Progenitor cell of endocrine pancreas (in vitro differentiated cells): ENCODE measurements at places on chromosomes 5 and 9. TPM values are rescaled to one million over a fixed set of nuclear protein-coding genes. Genes with fewer than 3 reads are reported as not detected.

LIFR gene
- total RNA-seq = 33.4 and 36.4 TPM in 2 replicates

PLPP7 gene
- total RNA-seq = 3.6 TPM in 2 replicates

P4HA2 gene
- total RNA-seq = 18.5 and 23.8 TPM in 2 replicates

REEP2 gene
- total RNA-seq = 20.0 and 22.1 TPM in 2 replicates

AK8 gene
- total RNA-seq = 1.1 and 1.9 TPM in 2 replicates

PKN3 gene
- 20.0 and 20.2 TPM in 2 replicates for total RNA-seq

PCDHA1 gene
- total RNA-seq = not detected in 2 replicates

SNCAIP gene
- 13.7 and 16.8 TPM in 2 replicates for total RNA-seq

TOR4A gene
- total RNA-seq = 8.0 and 8.5 TPM in 2 replicates

CDO1 gene
- 24.6 and 25.1 TPM in 2 replicates for total RNA-seq

HRCT1 gene
- not detected in 2 replicates for total RNA-seq

PLK2 gene
- 53.4 and 66.9 TPM in 2 replicates for total RNA-seq

SELENOP gene
- total RNA-seq = 85.3 and 86.3 TPM in 2 replicates

FGF18 gene
- 2.3 and 2.6 TPM in 2 replicates for total RNA-seq

C9orf153 gene
- total RNA-seq = 0.69 TPM in 1 of 2 replicates, not detected in the other

MTREX gene
- total RNA-seq = 75.5 and 79.5 TPM in 2 replicates

PCDHGA5 gene
- 0.69 and 0.71 TPM in 2 replicates for total RNA-seq

CNTLN gene
- total RNA-seq = 7.8 and 8.9 TPM in 2 replicates

ATP6V1G1 gene
- 121 and 123 TPM in 2 replicates for total RNA-seq

OR13F1 gene
- not detected in 2 replicates for total RNA-seq

LEAP2 gene
- total RNA-seq = 1.7 and 2.0 TPM in 2 replicates

NUTM2G gene
- not detected in 2 replicates for total RNA-seq

MUSK gene
- total RNA-seq = not detected in 2 replicates

THG1L gene
- total RNA-seq = 12.4 and 13.2 TPM in 2 replicates

PJA2 gene
- 62.0 and 63.4 TPM in 2 replicates for total RNA-seq

CDKN2A gene
- total RNA-seq = not detected in 2 replicates

WDR31 gene
- 5.1 and 5.7 TPM in 2 replicates for total RNA-seq

CTSL gene
- total RNA-seq = 38.6 and 47.5 TPM in 2 replicates

NME5 gene
- total RNA-seq = 9.9 and 11.0 TPM in 2 replicates

ABLIM3 gene
- 0.27 and 0.48 TPM in 2 replicates for total RNA-seq

GPR151 gene
- not detected in 2 replicates for total RNA-seq

OR1Q1 gene
- not detected in 2 replicates for total RNA-seq

DPYSL3 gene
- 56.0 and 60.4 TPM in 2 replicates for total RNA-seq

MORN5 gene
- total RNA-seq = 0.57 and 1.9 TPM in 2 replicates

BAAT gene
- 0.36 TPM in 1 of 2 replicates, not detected in the other for total RNA-seq

IL4 gene
- not detected in 2 replicates for total RNA-seq

CD180 gene
- not detected in 2 replicates for total RNA-seq

PCDHGA8 gene
- total RNA-seq = 1.5 and 1.9 TPM in 2 replicates

TMC1 gene
- total RNA-seq = not detected in 2 replicates

ALG2 gene
- 39.0 and 39.2 TPM in 2 replicates for total RNA-seq

PCDHGA3 gene
- total RNA-seq = 0.80 and 0.81 TPM in 2 replicates

HAPLN1 gene
- total RNA-seq = 0.89 and 2.9 TPM in 2 replicates

TRMT10B gene
- 12.1 and 13.6 TPM in 2 replicates for total RNA-seq

GPRIN1 gene
- 5.9 TPM in 2 replicates for total RNA-seq

SH3PXD2B gene
- total RNA-seq = 72.4 and 79.8 TPM in 2 replicates

SPRY4 gene
- total RNA-seq = 14.8 and 19.4 TPM in 2 replicates

FOXI1 gene
- not detected in 2 replicates for total RNA-seq

SEMA5A gene
- total RNA-seq = 4.0 and 4.3 TPM in 2 replicates
